ENCODE measurements at places on chromosomes 3 and 15.

DNA sequence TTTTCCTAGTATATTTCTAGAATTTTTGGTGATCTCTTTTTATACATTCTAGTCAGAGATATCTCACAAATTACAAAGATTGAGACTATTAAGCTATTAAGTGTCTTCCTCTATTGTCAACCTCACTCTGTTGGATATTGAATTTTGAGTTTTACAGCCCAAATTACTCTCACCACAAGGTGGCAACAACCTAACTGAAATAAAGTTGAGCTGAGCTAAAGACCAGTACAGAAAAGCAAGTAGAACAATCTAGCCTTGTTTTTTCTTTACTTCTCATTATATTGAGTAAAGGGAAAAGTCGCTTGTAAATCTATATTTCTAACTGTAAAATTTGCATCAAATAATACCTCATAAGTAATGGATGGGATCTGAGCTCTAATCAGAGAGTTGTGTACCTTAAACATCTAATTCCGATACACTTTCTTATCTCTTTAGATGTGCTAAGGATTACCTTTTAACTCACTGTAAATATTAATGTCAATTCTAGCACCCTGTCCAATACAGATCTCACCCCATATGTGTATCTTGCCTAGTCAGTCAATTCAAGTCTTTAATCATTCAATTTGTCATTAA is 13.6 kb upstream of the COMMD2 start:
- DNase-seq: no peak

GRCh38 chr15:60021589-60022378 is 17.7 kb downstream of the FOXB1 start:
- no peak for DNase-seq

DNA sequence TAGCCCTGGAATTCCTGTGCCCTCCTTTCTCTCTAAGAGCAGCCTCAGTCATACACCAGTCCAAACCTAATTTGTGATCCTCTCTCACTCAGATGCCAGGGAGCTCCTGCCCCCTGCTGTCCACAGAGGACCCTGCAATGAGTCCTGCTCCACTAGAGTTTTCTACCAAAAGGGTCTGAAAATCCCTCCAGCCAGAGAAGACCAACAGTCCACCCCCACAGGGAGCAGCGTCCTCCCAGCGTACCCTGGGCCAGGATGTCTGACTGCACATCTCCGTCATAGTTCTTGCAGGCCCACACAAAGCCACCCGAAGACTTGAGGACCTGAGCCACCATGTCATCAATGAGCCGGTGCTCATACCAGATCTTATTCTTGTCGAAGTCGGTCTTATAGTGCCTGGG is 15.4 kb downstream of the IDH2 start:
- DNase-seq: no peak

- no peak for DNase-seq
Measured at GRCh38 chr3:159848348-159849118, 140.1 kb upstream of the IL12A start.

GRCh38 chr3:131402391-131403039 is 20.9 kb downstream of the NUDT16 start:
- DNase-seq: no peak

GRCh38 chr3:25567388-25567787 is 97.3 kb downstream of the TOP2B start:
- DNase-seq: no peak

Data from GM18507 (cell line).